ENCODE measurements at places on chromosomes 4 and X.

GRCh38 chr4:74217365-74217764, 59.4 kb downstream of the MTHFD2L start:
- no peak for DNase-seq

GRCh38 chr4:175705407-175705806, 106.7 kb downstream of the GPM6A start:
- DNase-seq = peak; percentile 28

- DNase-seq = no peak
Observed at GRCh38 chr4:8722556-8722955, 130.0 kb downstream of the CPZ start.

- DNase-seq = no peak
Observed at GRCh38 chr4:108612365-108612764, 8.0 kb upstream of the RPL34 start.

- DNase-seq = no peak
Observed at GRCh38 chr4:107578321-107578720, 141.7 kb downstream of the PAPSS1 start.

- DNase-seq = no peak
Observed at GRCh38 chr4:68518889-68519288, 57.2 kb downstream of the UGT2B17 start.

GRCh38 chr4:165560941-165561340, 182.1 kb downstream of the CPE start:
- DNase-seq = no peak

DNA sequence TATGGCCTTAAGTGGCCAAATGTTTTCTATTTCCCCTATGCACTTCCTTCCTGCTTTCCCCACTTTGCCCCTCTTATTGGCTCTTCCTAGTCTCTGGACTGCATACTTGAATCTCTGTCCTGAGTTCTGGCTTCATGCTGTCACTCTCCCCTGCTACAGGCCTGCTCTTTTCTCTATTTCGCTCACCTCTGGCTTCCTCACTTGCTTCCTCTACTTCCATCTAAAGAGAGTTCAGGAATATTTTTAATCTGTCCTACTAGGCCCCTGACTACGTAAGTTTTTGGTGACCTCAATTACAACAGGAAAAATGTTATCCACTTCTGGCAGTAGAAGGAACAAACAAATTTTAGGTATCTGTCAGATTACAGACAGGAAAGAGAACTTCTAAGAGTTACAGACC, 65.7 kb upstream of the WDR17 start:
- DNase-seq = no peak

DNA sequence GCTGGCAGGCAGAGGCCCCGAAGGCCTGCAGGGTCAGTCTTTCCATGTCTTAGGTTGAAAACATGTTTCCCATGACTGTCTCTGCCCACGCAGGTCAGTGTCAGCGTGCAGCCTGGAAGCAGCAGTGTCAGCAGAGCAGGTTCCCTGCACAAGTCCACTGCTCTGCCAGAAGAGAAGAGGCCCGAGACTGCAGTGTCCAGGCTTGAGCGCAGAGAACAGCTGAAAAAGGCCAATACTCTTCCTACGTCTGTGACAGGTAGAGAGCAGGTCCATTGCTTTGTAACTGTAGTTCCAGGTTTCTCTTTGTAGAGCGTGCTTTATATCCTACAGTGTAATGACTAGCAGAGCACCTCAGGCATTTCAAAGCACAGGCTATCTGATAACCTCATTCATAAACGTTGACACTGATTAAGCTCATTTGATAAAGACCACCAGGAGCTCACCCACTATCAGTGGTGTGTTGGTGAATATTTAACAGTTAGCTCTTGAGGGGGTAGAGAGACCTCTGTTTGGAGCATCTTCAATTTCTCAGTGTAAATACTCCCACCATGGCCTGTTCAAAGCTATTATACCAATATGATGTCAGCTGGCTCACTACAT, 63.2 kb downstream of the AASDH start:
- no peak for DNase-seq

- DNase-seq = no peak
Observed at GRCh38 chr4:184575306-184575705, 73.9 kb downstream of the CASP3 start.

DNA sequence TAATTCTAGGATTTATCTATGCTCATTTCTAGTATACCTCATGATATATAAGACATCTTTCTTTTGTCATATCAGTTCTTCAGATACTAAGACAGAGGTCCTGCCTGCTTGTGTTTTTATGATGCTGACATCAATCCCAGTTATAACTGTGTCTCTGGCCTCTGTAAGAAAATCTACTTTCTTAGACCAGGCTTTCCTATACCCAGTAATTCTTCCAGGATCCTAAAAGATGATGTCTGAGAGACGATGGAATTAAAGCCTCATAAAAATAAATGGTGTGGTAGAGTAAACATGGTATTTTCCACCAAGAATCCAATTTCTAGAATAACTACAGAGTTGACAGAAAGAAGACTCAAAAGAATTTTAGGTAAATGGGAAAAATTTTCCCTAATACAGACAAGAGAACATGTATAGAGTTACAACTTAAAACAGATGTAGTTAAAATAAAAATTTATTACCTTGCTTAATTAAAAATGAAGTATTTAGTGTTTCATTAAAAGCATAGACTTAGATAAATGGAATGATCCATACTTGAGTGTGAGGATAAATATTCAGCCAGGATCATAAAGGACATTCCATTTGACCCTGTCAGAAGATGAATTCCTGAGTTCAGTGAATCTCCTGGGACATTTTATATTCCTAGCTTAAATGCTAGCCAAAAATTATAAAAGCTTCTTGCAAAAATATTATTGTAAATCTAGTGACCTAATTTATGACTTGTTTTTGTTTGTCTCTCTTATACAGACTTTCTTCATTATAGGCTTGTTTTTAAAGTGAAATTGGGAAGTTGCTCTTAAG, 137.4 kb downstream of the PDLIM5 start:
- DNase-seq = no peak

GRCh38 chr4:108192056-108192455, 23.3 kb upstream of the LEF1 start:
- no peak for DNase-seq

DNA sequence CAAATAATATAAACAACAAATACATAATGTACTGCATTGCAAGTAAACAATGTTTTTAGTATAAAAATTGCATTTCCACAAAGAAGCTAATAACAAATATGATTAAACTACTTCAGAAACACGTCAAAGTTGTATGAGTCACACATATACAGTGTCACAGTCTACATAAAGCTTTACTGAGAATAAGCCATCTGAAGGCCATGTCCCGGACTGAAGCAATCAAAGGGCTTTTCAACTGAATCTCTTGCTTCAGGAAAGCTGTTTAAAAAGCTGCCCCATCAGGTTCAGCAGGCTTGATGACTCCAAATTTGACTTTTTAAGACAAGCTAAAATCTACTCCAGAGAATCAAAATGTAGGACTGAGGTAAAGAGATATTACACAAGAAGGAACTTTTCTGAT, 1476.8 kb downstream of the ADGRL3 start:
- DNase-seq = no peak

DNA sequence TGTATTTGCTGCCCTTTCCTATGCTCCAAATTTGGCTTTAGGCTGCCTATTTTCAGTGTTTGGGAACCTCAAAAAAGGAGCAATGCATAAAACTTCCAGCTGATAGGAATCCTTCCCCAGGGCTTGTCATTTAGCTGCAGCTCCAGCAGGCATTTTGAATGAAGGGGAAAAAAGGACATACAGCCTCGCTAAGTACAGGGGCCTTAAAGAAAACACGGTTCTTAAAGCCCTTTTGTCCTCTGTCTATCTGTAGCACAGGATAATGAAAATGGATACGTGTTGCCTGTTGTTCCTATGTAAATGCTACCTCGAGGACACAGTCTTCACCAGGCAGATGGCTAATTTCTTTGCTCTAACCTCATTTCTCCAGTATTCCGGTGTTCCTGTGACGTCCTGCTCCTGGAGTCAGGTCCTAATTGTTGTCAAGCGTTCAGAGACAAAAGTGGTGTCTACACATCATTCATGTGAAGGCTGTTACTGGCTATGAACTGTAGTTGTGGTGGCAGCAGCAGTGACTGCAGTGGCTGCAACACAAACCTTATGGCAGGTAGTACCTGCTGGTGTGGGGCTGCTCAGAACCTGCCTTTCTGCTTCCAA, 117.4 kb downstream of the MGST2 start:
- no peak for DNase-seq

DNA sequence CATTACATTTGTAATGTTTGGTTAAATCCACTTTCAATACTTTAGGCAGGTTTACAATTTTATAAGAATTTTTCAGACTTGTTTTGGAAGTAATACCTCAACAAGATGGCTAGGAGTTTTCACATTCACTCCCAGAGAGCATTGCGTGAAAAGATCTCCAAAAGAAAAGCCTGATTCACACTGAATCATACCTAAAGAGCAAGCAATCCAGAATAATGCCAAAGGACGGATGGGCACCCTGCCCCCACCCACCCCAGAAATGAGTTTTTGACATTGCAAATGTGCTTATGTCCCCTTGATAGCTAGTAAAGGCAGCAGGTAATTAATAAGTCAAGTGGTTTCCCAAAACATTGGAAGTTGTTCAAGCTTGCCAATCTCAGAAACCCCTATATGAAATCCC, 557.7 kb upstream of the TENM3 start:
- no peak for DNase-seq

- no peak for DNase-seq
Observed at GRCh38 chr4:118849867-118850487, 14.1 kb upstream of the SEC24D start.

DNA sequence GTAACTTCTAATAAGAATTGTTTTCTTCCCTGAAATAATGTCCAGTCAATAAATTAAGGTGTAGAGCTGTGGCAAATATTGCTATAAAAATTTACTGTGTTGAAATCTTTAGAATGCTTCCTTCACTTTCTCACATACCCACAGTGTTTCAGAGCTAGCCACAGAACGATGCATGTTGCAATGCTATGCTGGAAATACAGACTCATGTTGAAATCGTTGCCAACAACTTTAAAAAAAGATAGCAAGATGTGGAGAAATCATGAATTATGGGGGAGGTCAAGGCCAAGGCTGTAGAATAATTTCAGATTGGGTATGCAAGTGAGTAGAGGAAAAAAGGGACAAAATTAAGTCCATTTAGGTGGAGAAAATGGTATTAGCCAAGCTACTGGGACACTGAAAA, 204.8 kb downstream of the VEGFC start:
- DNase-seq = no peak

- DNase-seq = no peak
Observed at GRCh38 chr4:86036736-86037135, 323.1 kb downstream of the MAPK10 start.

DNA sequence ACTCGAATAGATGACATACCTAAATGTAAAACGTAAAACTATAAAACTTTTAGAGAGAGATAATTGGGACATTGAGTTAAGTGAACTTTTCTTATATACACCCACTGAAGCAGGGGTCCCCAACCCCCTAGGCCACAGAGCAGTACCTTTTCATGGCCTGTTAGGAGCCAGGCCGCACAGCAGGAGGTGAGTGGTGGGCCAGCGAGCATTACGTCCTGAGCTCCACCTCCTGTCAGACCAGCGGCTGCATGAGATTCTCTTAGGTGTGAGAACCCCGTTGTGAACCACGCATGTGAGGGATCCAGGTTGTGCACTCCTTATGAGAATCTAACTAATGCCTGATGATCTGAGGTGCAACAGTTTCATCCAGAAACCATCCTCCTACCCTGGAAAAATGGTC, 114.8 kb downstream of the HMX1 start:
- no peak for DNase-seq

DNA sequence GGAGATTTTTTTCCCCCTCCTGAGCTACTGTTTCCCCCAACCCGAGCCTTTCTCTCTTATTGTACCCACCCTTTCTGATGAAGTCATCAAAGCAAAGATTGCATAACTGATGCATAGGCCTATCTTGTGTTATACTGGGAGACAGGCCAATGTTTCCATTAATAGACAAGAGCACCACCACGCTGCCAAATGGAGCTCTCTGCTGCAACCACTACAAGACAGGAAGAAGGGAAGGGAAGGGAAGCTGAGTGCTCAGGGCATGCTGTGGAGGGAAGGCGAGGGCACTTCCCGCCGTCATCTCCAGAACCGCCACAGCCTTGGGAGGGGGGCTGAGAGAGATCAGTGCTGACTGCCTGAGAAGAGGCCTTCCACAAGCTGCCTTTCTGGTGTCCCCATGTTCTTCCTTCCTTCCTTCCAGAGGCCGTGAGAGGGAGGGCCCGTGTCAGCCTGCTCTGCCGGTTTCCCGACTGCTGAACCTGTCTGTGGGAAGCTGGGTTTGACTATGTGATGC, 75.0 kb downstream of the MGST2 start:
- peak; percentile 61 for DNase-seq

GRCh38 chr4:89021062-89021461, 35.9 kb downstream of the FAM13A start:
- DNase-seq = no peak

GRCh38 chr4:7620086-7620813, 185.5 kb upstream of the PSAPL1 start:
- DNase-seq = no peak
